Activated T-helper 2 cell treated with anti-CD3 and anti-CD28 coated beads, Interferon-gamma antibody, Interleukin-2, Interleukin-4, amounts not matched to agents 10 μg/mL and 5 μg/mL and 100 μg/mL, durations not matched to agents 14 hours and 24 hours and 36 hours (primary cell): ENCODE measurements at places on chromosomes 5 and 9. TPM values are rescaled to one million over a fixed set of nuclear protein-coding genes. Genes with fewer than 3 reads are reported as not detected.

- DNase-seq: no peak
- H3K4me3 ChIP-seq: no peak overlapping the region
- no peaks in the 10 kb centered on the region for H3K4me1 ChIP-seq
- H3K27me3 ChIP-seq: no peaks in the 10 kb centered on the region
- no peaks in the 10 kb centered on the region for H3K36me3 ChIP-seq
- no peak overlapping the region for H3K27ac ChIP-seq
These were observed 49.5 kb downstream of the KLF4 start for GRCh38 chr9:107439991-107440456.

AGXT2 gene
- not detected in 2 replicates for total RNA-seq

OBP2B gene
- not detected in 2 replicates for total RNA-seq

DNA sequence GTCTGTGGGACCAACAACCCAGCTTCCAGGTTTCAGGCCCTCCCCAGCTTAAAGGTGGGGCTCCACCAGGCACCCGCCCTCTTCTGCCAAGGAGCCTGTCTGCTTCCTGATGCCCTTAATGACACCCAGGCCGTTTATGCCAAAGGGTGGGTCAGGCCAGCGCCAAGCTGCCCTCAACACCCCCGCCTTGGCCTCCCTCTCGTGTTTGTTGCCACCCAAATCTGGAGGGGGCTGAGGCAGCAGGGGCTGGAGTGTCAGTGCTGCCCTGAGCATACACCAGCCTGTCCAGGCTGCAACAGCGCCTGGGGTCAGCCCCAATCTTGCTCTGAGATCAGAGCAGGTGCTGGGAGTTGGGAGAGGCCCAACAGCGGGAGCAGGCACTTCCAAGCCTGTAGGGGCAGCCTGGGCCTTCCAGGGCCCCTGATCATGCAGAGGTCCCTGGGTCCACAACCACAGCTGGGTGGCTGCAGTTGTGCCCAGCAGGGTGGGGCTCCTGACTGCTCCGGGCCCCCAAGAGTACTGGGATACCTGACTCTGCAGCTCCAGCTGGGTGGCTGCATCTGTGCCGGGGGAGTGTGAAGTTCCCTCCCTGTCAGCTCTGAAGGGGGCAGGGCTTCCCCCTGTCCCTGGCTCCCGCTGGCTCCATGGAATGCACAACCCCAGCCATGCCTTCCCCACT lies 34.5 kb upstream of the TYRP1 start:
- H3K27ac ChIP-seq: no peak overlapping the region
- DNase-seq: no peak
- no peak overlapping the region for H3K4me3 ChIP-seq
- H3K4me1 ChIP-seq: no peaks in the 10 kb centered on the region
- H3K36me3 ChIP-seq: no peaks in the 10 kb centered on the region

PCSK1 gene
- not detected in 2 replicates for total RNA-seq

DNA sequence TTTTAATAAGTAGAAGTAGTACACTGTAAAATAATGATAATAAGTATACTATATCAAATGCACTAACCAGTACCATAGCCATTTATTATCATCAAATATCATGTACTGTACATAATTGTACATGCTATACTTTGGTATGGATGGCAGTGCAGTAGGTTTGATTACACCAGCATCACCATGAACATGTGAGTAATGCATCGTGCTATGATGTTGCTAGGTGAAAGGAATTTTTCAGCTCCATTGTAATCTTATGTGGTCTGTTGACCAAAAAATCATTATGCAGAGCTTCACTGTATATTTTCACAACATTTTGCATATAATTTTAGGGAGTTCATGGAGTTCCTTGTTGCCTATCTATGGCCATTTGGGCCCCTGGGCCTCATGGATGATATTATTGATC lies 72.2 kb upstream of the HMHB1 start:
- H3K27ac ChIP-seq: no peak overlapping the region
- H3K36me3 ChIP-seq: no peaks in the 10 kb centered on the region
- no peak overlapping the region for H3K4me3 ChIP-seq
- H3K27me3 ChIP-seq: peaks cover 2% of the 10 kb centered on the region
- peaks cover 9% of the 10 kb centered on the region for H3K4me1 ChIP-seq

GRCh38 chr5:128464596-128464995 lies 73.4 kb downstream of the FBN2 start:
- no peaks in the 10 kb centered on the region for H3K4me1 ChIP-seq
- H3K27me3 ChIP-seq: no peaks in the 10 kb centered on the region
- H3K36me3 ChIP-seq: no peaks in the 10 kb centered on the region

GRCh38 chr5:170218726-170219125 lies 14.1 kb upstream of the C5orf58 start:
- H3K27me3 ChIP-seq: peaks cover 9% of the 10 kb centered on the region
- no peaks in the 10 kb centered on the region for H3K36me3 ChIP-seq
- H3K4me1 ChIP-seq: no peaks in the 10 kb centered on the region
- DNase-seq: no peak
- no peak overlapping the region for H3K4me3 ChIP-seq

GRCh38 chr5:90612919-90613318 lies 54.3 kb downstream of the ADGRV1 start:
- no peaks in the 10 kb centered on the region for H3K36me3 ChIP-seq
- no peak for DNase-seq
- H3K27me3 ChIP-seq: peaks cover 2% of the 10 kb centered on the region
- no peaks in the 10 kb centered on the region for H3K4me1 ChIP-seq
- no peak overlapping the region for H3K27ac ChIP-seq

- H3K4me1 ChIP-seq: peaks cover 15% of the 10 kb centered on the region
- no peak for DNase-seq
- no peaks in the 10 kb centered on the region for H3K27me3 ChIP-seq
- H3K4me3 ChIP-seq: no peak overlapping the region
- peaks cover 46% of the 10 kb centered on the region for H3K36me3 ChIP-seq
- H3K27ac ChIP-seq: no peak overlapping the region
These were observed 287.6 kb downstream of the KDM4C start for GRCh38 chr9:7045361-7045760.

DNA sequence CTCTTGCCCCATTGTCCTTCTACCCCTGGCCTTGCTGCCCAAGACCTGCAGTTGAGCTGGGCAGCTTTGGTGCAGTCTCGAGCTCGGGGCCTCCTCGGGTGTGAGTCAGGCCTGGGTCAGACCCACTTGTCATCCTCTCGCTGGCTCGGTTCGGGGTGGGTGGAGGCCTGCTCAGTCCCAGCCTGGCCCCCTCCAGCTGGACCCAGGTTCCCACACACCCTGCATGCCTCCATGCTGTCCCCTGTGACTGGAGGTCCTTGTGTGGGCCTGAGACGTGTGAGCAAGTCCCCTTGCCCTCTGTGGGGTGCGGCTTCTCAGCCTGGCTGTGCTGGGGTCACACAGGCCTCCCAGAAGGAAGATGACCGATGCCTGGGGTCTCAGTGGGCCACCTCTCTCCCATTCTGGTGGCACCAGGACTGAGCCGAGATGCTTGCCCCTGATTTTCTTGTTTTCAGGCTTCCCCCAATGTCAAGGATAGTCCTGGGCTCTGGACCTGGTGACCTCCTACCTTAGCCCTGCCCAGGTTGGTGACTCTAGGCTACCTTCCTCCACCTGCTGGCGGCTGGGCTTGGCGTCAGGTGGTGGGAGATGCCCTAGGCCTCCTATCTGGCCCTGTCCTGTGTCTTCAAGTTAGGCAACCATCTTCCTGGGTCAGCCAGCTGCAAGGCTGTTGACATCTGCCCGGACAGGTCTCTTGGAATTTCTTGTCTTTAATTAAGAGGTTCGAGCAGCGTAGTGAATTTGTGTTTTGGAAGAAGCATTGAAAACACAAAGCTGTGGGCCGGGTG lies 15.1 kb downstream of the WNK2 start:
- H3K36me3 ChIP-seq: no peaks in the 10 kb centered on the region
- H3K27me3 ChIP-seq: peaks cover 10% of the 10 kb centered on the region
- no peak overlapping the region for H3K27ac ChIP-seq
- no peak overlapping the region for H3K4me3 ChIP-seq

BTNL3 gene
- total RNA-seq: not detected in 2 replicates

DNA sequence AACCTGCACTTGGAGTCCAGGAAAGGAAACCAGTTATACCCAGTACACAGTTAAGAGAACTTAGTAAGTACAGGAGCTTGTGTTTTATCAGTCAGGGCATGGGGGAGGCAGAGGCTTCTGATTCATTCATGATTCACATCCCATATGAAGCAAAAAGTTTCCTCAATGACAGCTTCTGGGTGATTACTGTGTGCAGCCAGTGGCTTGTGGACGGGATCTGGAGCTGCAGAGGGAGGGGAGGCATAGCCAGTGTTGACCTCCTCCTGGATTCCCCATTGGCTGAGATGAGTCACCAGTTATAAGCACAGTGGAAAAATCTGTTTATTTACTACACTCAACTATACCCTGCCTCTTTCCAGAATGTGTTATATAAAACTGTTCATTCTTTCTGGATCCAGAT lies 17.7 kb downstream of the IL31RA start:
- no peak overlapping the region for H3K4me3 ChIP-seq
- H3K27ac ChIP-seq: peak overlapping the region; percentile 6
- H3K36me3 ChIP-seq: no peaks in the 10 kb centered on the region
- H3K4me1 ChIP-seq: peaks cover 20% of the 10 kb centered on the region

GARIN3 gene
- 0.23 and 0.30 TPM in 2 replicates for total RNA-seq

DNA sequence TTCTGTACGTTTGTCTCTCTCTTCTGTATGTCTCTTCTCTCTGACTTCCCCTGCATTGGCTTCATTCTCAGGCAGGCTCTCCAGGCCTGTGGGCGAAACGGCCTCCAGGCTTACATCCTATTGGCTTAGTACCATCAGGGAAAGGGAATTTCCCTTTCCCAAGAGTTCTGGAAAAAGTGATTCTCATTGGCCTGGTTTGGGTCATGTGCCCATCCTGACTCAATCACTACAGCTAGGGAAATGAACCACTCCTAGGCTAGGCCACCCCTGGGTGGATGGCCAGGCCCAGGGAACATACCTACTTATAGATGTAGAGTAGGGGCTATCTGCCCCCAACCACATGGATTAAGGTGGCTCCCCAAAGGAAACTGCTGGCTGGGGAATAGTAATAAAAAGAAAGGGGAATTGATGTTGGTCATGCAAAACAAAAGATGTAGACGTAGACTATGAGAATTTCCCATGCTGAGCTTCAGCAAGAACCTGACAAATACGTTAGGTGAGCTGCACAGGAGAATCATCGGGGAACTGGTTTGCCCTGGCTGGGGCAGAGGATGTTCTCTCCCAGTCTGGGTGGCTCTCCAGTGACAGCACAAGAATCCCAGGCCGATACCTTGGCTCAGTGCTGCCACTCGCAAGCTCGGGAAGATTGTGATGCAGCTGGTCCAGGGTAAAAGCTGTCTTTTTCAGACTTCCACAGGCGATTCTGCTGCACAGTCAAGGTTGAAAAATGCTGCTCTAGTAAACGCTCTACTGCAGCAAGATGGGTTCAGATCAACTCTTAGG lies 3.7 kb upstream of the EGR1 start:
- peaks cover 3% of the 10 kb centered on the region for H3K36me3 ChIP-seq
- no peaks in the 10 kb centered on the region for H3K27me3 ChIP-seq
- DNase-seq: no peak
- peak overlapping the region; percentile 74 for H3K27ac ChIP-seq
- peaks cover 37% of the 10 kb centered on the region for H3K4me1 ChIP-seq
- H3K4me3 ChIP-seq: no peak overlapping the region

DNA sequence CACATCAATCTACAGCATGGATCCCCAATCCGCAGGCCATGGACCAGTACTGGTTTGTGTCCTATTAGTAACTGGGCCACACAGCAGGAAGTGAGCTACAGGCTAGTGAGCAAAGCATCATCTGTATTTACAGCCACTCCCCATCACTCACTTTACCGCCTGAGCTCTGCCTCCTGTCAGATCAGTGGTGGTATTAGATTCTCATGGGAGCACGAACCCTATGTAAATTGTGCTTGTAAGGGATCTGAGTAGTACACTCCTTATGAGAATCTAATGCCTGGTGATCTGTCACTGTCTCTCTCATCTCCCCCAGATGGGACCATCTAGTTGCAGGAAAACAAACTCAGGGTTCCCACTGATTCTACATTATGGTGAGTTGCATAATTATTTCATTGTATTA lies 212.7 kb upstream of the FAM174A start:
- DNase-seq: no peak
- no peaks in the 10 kb centered on the region for H3K4me1 ChIP-seq
- H3K4me3 ChIP-seq: no peak overlapping the region
- H3K36me3 ChIP-seq: no peaks in the 10 kb centered on the region

- H3K27ac ChIP-seq: no peak overlapping the region
- no peak for DNase-seq
- H3K36me3 ChIP-seq: no peaks in the 10 kb centered on the region
- no peaks in the 10 kb centered on the region for H3K4me1 ChIP-seq
- no peaks in the 10 kb centered on the region for H3K27me3 ChIP-seq
These were observed 20.6 kb downstream of the BOD1 start for GRCh38 chr5:173595841-173596240.

DNA sequence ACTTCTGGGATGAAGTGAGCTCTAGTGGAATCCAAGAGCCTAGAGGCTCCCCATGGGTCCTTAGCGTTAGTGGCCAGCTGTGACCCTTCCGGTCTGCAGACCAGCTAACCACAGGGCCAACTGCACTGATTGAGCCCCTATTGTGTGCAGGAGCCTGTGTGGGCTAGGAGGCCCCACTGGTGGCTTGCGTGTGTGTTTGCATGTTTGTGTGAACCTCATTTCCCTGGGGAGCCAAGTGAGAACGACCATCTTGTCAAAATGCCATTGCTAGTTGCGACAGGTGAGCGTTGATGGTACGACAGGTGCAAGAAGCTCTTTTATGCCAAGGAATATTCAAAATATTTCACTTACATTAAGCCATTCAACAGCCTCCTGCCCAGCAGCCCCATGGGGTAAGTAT lies 44.1 kb upstream of the ANKRD33B start:
- H3K36me3 ChIP-seq: no peaks in the 10 kb centered on the region
- H3K27me3 ChIP-seq: peaks cover 5% of the 10 kb centered on the region

DNA sequence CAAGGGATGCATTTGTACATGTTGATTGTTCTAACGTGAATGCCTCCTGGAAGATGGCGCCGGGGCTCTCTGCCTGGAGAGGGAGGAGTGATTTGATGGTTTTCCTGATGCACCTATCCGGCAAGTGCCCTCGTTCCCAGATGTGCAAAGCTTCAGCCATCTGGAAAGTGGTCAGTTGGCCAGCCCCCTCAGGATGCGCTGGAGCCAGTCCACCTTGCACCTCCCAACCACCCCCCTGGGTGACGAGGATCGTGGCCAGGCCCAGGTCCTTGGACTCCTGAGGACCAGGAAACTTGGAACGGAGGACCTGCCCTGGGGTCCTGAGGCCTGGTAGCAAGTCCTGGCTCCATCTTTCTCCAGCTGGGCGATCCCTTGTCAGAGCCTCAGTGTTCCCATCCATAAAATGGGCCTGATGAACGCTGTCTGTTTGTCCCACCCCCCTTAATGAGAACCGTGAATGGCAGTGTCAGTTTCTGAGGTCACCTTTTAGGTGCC lies 23.6 kb upstream of the RNU6ATAC start:
- peaks cover 5% of the 10 kb centered on the region for H3K27me3 ChIP-seq
- H3K4me1 ChIP-seq: peaks cover 2% of the 10 kb centered on the region
- DNase-seq: no peak
- no peak overlapping the region for H3K4me3 ChIP-seq
- no peaks in the 10 kb centered on the region for H3K36me3 ChIP-seq

GRCh38 chr5:135356522-135357318 lies 42.3 kb downstream of the MACROH2A1 start:
- H3K27ac ChIP-seq: no peak overlapping the region
- peaks cover 79% of the 10 kb centered on the region for H3K36me3 ChIP-seq
- no peak for DNase-seq
- H3K27me3 ChIP-seq: no peaks in the 10 kb centered on the region
- peaks cover 21% of the 10 kb centered on the region for H3K4me1 ChIP-seq
